ENCODE measurements at places on chromosomes 16 and 17.

DNA sequence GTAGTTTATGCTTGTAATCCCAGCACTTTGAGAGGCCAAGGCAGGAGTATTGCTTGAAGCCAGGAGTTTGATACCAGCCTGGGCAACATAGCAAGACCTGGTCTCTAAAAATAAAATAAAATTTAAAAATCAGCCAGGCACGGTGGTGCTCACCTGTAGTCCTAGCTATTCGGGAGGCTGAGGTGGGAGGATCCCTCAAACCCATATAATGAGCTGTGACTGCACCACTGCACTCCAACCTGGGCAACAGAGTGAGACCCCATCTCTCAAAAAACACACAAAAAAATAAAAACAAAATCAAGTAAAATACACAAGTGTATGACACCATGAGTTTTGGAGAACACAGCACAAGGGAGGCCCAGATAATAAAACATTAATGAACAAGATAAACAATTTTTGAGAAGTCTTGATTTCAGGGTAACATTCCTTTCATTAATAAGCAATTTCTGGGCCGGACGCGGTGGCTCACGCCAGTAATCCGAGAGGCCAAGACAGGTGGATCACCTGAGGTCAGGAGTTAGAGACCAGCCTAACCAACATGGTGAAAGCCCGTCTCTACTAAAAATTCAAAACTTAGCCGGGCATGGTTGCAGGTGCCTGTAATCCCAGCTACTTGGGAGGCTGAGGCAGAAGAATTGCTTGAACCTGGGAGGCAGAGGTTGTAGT lies 17.9 kb downstream of the PRPSAP1 start:
- DNase-seq = no peak

GRCh38 chr16:50509521-50510341 lies 38.5 kb upstream of the NKD1 start:
- DNase-seq = peak; percentile 20

- no peak for DNase-seq
Observed at GRCh38 chr17:29252101-29252791, 5.6 kb downstream of the CRYBA1 start.

GRCh38 chr16:727291-727977 lies 528 bp downstream of the HAGHL start:
- DNase-seq = no peak

GRCh38 chr17:2936771-2937321 lies 126.6 kb downstream of the OR1D5 start:
- DNase-seq = no peak

GRCh38 chr16:85078952-85079351 lies 33.3 kb downstream of the CIBAR2 start:
- DNase-seq = no peak

DNA sequence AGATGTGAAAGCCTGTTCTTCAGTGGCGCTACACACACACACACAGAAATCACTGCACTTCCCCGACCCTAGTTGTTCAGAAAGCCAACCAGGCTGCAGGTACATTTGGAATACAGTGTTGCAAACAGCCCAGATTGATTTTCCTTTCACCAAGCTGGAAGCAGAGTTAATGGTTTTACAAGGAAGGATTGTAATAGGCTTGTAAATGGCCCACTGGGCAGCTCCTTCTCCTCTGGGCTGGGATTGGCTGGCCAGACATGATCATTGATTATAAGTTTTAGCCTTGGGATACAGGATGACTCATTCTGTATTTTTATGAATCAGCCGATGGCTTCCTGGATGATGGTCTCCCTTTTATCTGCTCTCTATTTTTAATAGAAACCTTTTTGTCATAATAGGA lies 2.5 kb downstream of the VAT1L start:
- no peak for DNase-seq

- DNase-seq = no peak
Observed at GRCh38 chr16:1902547-1903219, 15.5 kb downstream of the HS3ST6 start.

DNA sequence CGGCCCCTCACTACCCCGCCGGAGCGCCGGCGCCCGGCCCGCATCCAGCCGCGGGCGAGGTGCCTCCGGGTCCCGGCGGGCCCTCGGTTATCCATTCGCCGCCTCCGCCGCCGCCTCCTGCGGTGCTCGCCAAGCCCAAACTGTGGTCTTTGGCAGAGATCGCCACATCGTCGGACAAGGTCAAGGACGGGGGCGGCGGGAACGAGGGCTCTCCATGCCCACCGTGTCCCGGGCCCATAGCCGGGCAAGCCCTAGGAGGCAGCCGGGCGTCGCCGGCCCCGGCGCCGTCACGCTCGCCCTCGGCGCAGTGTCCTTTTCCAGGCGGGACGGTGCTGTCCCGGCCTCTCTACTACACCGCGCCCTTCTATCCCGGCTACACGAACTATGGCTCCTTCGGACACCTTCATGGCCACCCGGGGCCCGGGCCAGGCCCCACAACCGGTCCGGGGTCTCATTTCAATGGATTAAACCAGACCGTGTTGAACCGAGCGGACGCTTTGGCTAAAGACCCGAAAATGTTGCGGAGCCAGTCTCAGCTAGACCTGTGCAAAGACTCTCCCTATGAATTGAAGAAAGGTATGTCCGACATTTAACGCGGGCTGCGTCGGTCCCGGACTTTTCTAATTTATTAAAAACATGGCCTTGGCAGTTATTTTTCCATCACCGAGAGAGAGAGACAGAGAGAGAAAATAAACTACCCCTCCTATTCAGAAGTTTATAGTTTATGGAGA lies 2.8 kb downstream of the IRX5 start:
- DNase-seq = no peak

GRCh38 chr16:19858340-19859018 lies 26.2 kb downstream of the GPRC5B start:
- no peak for DNase-seq

GRCh38 chr16:20349615-20350014 lies 2.9 kb downstream of the UMOD start:
- DNase-seq = no peak

DNA sequence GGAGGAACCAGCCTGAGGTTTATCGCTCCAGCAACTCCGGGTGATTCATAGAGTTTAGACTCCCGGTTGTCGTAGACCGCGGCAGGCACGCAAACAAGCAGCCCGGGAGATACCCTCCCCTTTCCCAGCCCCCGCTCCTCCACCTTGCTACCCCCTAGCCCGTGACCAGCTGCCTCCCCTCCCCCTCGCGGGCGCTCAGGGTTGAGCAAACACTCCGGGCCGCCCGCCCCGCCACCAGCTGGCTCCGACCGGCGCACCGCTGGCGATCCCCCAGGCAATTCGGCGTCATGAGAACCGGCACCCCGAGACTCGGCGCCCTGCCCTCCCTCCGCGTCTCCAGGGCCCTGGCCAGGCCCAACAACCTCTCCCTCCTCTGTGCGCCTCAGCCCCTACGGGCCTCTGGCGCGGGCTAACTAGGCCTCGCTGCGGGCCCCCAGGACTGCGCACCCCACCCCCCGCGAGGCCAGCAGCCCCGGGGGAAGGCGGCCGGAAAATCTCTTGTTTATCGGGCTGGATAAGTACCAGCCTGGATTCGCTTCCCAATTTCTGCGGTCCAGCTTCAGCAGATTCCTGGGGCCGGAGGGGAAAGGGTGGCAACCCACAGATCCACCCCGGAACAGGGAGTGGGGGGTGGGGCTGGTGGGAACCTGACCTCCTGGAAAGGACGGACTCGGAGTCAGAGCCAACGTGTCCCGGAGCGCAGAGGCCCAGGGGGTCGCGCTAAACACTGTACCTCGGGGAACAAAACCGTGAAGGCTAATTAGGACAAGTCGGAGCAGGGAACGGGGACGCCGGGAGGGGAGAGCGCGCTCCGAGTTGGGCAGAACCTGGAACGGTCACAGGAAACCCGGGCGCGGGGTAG lies 951 bp upstream of the GPRC5C start:
- DNase-seq = no peak

- DNase-seq = no peak
Observed at GRCh38 chr16:8941718-8942344, 21.9 kb downstream of the USP7 start.

DNA sequence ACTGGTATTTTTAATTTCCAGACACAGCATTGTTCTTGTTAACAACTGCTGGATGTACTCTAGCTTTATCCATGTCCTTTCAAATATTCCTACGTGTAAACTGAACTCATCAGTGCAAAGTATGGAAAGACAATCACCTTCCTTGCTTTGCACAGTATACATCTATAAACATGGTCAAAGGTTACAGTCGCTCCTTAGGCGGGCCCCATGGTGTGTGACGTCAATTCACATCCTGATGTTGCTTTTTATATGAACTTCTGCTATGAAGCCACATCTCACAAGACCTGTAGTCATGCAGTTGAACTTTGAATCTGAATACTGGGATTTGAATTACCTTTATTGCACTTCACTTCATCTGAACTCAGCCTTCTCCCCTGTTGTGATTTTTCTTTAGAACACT lies 447.6 kb upstream of the PSMD7 start:
- no peak for DNase-seq

DNA sequence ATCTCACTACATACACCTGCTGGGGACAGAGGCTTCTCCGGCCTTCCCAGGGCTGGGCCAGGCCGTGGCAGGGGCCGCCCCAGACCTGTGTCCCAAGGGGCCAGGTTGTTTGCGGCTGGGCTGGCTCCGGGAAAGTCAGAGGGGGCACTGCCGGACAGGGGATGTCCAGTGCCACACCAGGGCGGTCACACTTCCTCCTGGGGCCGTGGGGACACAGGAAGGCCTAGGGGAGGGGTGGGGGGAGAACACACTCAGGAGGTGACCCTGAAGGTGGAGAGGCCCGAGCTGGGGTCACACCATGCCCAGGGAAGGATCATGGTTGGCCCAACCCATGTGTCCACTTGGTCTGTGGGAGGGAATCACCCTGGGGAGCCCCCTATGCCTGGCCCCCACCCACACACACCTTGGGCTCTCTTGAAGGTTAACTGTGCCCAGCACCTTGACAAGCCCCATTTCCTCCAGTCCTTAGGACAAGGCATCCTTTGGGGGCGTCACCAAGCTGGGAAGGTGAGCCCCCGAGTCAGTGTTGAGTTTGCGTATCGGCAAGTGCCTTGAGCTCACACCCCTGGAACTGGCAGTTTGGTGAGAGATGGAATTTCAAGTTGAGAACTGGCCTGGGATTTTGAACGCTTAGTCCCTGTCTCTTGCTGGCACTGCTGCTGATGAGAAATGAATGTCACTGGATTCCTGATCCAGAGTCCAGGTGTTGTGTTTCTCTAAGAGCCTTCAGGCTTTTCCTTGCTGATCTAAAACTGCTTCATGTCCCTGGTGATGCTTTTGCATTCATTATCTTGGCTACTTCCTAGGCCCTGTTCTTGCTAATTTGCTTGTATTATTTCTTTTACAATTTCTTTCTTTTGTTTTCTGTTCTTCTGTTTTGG lies 7.7 kb upstream of the ACTG1 start:
- DNase-seq = no peak

GRCh38 chr17:62823111-62823893 lies 15.2 kb upstream of the MARCHF10 start:
- DNase-seq = no peak

- no peak for DNase-seq
Observed at GRCh38 chr16:12891836-12892235, 9.6 kb upstream of the SHISA9 start.

- DNase-seq = no peak
Observed at GRCh38 chr16:84979516-84979915, 31.8 kb downstream of the ZDHHC7 start.

GRCh38 chr17:7816926-7817642 lies 16.9 kb upstream of the KDM6B start:
- DNase-seq = no peak

GRCh38 chr17:81457401-81457800 lies 55.2 kb downstream of the ACTG1 start:
- DNase-seq = no peak

GRCh38 chr16:78105517-78105916 lies 6.1 kb downstream of the WWOX start:
- DNase-seq = no peak
